ENCODE measurements at places on chromosomes 1 and 21. TPM values are rescaled to one million over a fixed set of nuclear protein-coding genes. Genes with fewer than 3 reads are reported as not detected.

The DNMT3L gene
- polyA plus RNA-seq, result not detected

The NPHS2 gene
- polyA plus RNA-seq, result not detected

The TMEM81 gene
- 1.4 TPM for polyA plus RNA-seq

The CCDC27 gene
- not detected for polyA plus RNA-seq

The GART gene
- 50.3 TPM for polyA plus RNA-seq

The CR1 gene
- polyA plus RNA-seq, result 0.12 TPM

The SELP gene
- polyA plus RNA-seq, result not detected

Measured in keratinocyte (primary cell).